ENCODE measurements at places on chromosomes 3 and 15.

GRCh38 chr15:77416954-77417353 is 3.0 kb downstream of the PEAK1 start:
- no peak for DNase-seq

- no peak for DNase-seq
These were observed 360.2 kb downstream of the EPHB1 start for GRCh38 chr3:135155228-135155627.

GRCh38 chr3:81339040-81339845 is 422.2 kb downstream of the GBE1 start:
- DNase-seq, result no peak

- no peak for DNase-seq
These were observed 152.1 kb downstream of the GABRB3 start for GRCh38 chr15:26620528-26621458.

- no peak for DNase-seq
These were observed 4.6 kb downstream of the TTC21A start for GRCh38 chr3:39112113-39112512.

- no peak for DNase-seq
These were observed 222.1 kb downstream of the FOXP1 start for GRCh38 chr3:71361334-71361890.

- DNase-seq, result no peak
These were observed 82.8 kb upstream of the NSMCE3 start for GRCh38 chr15:29352402-29352801.

DNA sequence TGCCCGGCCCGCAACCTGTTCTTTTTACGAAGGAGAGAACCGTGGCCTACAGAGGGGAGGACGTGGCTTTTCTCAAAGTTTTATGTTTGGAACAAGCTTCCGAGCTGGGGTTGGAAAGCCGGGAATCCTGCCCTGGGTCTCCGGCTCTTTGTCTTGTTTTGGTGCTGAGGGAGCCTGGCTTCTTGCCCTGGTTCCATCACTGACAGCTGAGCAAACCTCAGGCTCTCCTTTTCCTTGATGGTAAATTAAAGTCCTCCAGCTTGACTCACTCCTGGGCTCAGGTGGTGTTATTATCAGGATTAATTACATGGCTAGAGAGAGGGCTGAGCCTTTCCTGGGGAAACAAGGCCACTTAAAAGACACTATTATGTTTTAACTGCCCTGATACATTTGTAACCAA is 289.5 kb upstream of the RGMA start:
- no peak for DNase-seq

DNA sequence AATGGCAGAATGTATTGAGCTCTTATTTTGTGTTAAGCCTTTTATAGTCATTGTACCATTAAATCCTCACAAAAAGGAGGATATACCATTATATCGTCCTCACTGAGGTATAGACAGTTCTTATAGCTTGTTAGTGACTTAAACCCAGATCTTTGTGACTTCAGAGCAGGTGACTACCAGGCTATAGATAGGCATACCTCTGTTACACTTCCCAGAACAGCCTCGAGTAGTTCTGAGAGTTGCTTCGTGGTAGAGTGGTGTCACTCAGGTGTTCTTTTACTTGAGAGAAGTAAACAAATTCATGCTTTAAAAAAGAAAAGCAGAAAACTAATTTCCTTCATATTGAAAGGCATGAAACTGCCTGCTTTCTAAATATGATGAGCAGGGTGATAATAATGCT is 59.9 kb downstream of the SEC22A start:
- no peak for DNase-seq

- DNase-seq, result no peak
These were observed 2.5 kb downstream of the ONECUT1 start for GRCh38 chr15:52787549-52788098.

- no peak for DNase-seq
These were observed 27.3 kb downstream of the RNU5B-1 start for GRCh38 chr15:65331811-65332210.

DNA sequence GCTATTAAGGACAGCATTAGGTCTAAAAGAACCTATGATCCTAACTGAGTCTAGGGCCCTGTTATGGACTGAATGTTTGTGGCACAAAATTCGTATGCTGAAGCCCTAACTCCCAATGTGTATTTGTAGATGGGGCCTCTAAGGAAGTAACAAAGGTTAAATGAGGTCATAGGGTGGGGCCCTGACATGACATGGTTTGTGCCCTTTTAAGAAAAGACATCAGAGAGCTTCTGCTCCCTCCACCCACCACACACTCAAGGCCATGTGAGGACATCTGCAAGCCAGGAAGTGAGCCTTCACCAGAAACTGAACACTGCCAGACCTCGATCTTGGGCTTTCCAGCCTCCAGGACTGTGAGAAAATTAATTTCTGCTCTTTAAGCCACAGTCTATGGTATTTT is 49.2 kb downstream of the PHC3 start:
- no peak for DNase-seq
